Stimulated activated CD8-positive, alpha-beta memory T cell treated with anti-CD3 and anti-CD28 coated beads, Interleukin-7, amount 100 ng/mL, for 4 hours (primary cell): ENCODE measurements at places on chromosomes 7 and 10.

DNA sequence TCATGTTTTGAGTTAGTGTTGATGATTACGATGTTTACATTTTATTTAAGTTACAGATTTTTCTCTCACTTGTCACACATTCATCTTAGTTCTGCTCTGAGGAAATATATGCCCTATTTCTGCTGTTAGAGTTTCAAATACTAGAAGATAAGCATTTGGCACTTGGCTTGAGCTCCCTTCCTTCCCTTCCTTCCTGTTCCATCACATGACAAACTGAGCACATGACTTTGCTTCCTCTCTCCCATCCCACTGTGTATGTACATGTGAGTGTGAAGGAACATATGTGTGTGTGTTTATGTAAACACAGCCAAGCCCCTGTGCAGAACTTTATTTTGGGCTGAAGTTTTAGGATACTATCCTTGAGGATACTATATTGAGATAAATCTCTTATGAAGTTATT is 795.9 kb upstream of the IGFBP3 start:
- no peak for DNase-seq

- DNase-seq = peak; percentile 72
Observed at GRCh38 chr7:2521952-2522591, 2.5 kb downstream of the LFNG start.

DNA sequence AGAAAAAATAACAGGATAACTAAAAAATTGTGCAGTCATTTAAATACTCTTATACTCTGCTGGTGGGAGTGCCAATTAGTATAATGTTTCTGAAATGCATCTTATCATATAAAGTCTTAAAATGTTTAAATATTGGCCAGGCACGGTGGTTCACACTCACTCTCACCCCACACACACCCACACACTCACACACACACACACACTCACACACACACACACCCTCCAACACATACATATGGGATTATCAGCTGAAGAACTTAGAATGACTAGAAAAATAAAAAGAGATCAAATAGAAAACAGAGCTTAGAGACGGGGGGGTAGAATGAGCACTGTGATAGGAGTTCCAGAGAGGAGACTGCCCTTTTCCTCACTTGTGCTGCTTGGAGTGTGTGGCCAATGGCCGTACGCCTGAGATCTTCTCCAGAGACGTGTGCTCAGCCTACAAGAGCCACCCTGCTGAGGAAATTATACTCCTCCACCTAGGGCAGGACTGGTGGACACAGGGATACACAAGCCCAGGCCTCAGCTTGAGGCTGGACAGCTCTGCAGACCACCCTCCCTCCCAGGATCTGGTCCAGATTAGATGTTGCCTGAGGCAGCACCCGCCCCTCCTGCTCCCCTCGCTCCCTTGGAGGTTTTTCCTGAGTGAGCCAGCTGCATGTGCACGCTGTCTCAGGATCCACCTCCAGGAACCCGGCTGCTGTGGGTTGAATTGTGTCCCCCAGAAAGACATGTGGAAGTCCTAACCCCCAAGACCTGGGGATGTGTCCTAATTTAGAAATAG is 26.5 kb upstream of the PRKAG2 start:
- DNase-seq = no peak

DNA sequence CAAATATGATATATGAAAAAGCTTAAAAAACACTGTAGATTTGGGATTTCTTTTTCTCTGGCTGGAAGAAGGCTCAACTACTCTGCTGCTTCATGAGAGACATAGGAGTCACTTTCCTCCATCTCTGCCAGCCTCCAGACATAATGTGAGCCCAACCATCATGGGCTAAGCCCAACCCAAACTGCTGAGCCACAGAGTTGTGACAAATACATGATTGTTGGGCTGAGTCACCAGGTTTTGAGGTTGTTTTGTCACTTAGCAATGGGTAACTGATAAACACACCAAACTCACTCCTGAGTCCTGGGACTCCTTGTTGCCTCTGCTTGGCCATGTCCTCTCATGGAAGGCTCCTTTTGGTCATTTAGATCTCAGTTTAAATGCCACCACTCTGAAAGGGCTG is 381.8 kb upstream of the FZD8 start:
- DNase-seq = no peak

DNA sequence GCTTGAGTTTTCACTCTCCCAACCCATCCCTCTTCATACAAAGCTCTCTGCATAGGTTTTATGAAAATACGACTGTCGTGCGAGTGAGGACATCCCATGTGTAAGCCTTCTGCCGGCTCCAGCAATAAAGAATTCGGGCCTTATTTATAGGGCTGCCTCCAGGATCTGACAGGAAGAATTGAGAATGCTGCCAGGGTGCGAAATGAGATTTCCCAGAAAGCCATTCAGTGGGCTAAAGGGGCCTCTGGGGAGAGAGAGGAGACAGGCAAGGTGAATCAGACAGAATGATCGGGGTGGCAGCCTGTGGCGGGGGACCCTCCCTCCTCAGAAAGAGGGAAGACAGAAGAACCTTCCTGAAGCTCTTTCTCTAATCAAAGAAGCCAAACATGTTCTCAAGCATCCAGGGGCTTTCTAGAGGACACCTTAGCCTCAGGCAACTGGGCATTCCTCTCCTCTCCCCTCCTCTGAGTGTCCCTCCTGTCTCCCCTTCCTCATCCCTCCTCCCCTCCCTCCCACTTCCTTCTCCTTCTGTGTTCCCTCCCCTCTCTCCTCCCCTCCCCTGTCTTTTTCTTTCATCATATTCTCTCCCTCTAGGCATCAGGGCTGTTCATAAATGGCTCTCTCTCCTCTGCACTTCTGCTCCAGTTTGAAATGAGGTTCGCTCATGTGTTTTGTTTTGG is 410.9 kb downstream of the TYW1 start:
- DNase-seq = no peak

DNA sequence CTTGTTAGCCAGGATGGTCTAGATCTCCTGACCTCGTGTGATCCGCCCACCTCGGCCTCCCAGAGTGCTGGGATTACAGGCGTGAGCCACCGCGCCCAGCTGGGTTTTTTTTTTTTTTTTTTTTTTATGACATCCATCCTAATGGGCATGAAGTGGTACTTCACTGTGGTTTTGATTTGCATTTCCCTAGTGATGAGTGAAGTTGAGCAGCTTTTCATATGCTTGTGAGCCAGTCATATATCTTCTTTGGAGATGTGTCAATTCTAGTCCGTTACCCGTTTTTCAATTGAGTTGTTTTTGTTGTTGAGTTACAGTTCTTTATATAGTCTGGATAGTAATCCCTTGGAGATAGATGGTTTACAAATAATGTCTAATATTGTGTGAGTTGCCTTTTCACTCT is 127.7 kb downstream of the SMURF1 start:
- no peak for DNase-seq

DNA sequence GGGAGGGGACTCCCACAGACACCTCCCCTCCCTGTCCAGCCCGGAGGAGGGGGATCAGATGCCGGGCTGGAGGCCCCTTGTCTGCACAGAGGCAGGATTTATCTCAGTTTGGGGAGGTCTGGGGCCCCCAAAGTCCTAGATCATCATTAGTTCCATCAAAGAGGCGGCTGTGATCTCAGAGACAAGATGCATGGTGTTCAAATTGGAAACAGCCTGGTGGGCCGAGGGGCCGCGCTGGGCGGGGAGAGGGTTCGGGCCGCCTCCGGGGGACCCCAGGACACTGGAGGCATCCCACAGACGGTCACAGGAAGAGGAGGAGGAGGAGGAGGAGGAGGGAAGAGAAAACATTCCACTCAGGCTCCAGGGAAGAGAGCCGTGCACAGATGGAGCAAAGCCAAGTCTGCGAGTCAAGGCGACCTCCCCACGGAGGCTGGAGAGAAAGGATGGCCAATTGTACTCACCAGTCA is 69.5 kb upstream of the CUX1 start:
- DNase-seq = no peak
